ENCODE measurements at places on chromosomes 3 and 15. TPM values are rescaled to one million over a fixed set of nuclear protein-coding genes. Genes with fewer than 3 reads are reported as not detected.

Gene FBXO40
- polyA plus RNA-seq: 0.05 TPM

Gene RTP3
- polyA plus RNA-seq: not detected

Gene KLHL40
- polyA plus RNA-seq: not detected

Gene SCG5
- polyA plus RNA-seq: not detected

- DNase-seq: no peak
Measured at GRCh38 chr15:96344060-96344705, 13.7 kb downstream of the NR2F2 start.

- DNase-seq: no peak
Measured at GRCh38 chr15:92584105-92584504, 71.5 kb downstream of the FAM174B start.

- DNase-seq: no peak
Measured at GRCh38 chr3:54206874-54207273, 84.5 kb downstream of the CACNA2D3 start.

GRCh38 chr3:117540597-117540996, 831.0 kb downstream of the TUSC7 start:
- no peak for DNase-seq

Data from naive thymus-derived CD8-positive, alpha-beta T cell (primary cell).